Osteocyte (in vitro differentiated cells): ENCODE measurements at places on chromosomes 1 and 21. TPM values are rescaled to one million over a fixed set of nuclear protein-coding genes. Genes with fewer than 3 reads are reported as not detected.

Gene AADACL4
- not detected in 2 replicates for total RNA-seq

Gene CSF1
- 27.9 and 36.2 TPM in 2 replicates for total RNA-seq

Gene CA14
- not detected in 2 replicates for total RNA-seq

Gene CGN
- 0.99 and 1.7 TPM in 2 replicates for total RNA-seq

DNA sequence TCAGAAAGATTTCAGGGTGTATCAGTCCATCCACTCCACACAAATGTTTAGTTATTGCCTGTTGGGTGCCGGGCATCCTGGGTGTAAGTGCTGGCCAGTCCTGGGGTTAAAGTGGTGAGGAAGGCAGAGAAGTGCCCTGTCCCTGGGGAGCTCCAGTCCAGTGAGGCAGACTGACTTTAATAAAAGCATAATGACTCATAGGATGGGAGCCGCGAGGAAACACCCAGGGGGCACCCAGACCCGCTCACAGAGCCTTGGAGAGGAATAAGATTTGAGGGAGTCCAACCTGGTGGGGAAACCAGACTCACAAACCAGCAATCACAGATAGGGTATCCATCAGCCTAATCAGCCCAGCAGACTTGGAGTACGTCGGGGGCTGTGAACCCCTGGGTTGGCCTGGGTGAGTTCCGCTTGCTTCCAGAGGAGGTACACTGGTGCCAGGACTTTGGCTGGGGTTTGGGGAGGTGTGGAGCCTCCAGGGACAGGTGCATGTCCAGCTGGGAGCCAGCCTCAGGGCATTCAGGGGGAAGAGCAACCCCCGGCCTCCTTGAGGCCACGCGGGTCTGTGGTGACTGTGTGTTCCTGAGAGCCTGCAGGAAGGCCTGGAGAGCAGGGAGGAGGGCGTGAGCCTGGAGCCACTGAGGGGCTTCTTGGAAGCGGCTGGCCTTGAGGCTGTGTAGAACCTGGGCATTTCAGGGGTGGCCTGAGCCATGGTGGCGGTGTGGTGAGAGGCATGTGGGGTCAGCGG, 3.7 kb downstream of the PEAR1 start:
- DNase-seq, result no peak

- no peak for DNase-seq
These were observed 79.0 kb upstream of the NFASC start for GRCh38 chr1:204791453-204792353.
